ENCODE measurements at places on chromosomes 6 and 20.

GRCh38 chr6:111122458-111123286 is 35.4 kb downstream of the SLC16A10 start:
- DNase-seq: no peak

DNA sequence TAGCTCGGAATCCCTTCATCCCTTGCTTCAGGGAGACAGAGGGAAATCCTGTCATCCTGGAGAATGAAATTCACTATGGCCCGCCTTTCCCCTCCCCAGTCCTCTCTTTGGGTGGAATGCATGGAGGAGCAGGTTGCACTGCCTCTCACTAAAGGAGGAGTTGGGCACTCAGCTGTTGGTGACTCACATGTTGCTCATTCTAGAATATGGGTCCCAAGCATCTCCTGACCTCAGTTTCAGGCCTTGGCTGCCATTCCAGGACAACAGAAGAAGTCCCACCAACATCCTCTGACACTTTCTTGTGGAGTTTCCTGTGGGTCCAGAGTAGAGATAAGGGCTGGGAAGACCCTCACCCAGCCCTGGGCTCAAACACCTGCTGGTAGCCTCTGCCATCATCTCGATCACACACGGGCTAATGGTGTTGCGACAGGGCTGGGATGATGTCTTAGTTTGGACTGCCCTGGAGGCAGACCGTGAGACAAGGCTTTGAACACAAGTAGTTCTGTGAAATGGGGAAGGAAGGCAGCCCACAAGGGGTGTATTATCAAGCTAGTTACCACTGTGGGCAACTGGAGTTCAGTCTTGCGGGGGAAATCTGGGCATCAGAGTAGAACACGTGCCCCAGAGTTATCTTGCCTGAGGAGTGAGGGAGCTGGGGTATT is 52.4 kb upstream of the RNF24 start:
- no peak for DNase-seq

DNA sequence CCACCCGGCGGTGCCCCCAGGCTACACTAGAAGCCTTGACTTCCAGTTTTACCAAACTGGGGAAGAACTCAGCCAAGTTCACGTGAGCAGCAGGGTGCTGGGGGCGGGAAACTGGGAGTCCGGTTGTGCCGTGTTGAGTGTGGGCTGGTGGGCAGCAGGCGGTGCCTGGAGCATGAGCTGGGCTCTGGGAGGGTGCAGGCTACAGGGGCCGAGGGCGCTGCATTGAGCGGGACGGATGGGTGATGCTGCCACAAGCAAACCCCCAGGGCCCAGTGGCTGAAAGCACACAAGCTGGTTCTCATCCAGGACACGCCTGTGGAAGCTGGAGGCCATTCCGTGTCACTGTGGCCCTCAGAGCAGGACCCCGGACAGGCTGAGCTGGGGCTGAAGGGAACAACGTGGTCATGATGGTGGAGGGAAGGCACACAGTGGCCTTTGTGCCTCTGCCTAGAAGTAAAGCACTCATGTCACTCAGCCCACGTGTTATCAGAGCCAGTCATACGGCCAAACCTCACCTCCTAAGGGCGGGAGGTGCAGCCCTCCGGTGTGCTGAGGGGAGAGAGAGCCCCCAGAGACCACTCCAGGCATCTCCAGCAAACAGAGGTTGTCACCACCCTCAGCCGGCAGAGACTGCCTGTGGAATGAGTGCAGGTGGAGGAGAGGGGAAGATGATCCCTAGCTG is 29.5 kb downstream of the RBM38 start:
- no peak for DNase-seq

DNA sequence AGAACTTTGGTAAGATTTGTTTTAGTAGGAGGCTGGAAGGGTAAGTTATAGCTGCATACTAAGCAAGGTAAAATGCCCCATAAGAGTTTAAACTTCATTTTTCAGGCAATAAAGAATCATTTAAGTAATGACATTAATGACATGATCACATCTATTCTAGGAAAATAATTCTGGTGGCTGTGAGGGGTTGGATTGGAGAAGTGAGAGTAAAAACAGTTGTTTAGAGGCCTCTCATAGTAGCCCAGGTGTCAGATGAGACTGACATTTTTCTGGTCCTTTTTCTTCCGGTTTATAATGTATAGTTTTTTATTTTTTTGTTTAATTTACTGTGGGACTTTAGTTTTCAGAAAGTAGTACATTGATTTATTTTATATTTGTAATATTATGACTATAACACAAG is 40.8 kb downstream of the ITCH start:
- no peak for DNase-seq

GRCh38 chr6:78231002-78231401 is 578.2 kb downstream of the MEI4 start:
- no peak for DNase-seq

- no peak for DNase-seq
These were observed 236.7 kb downstream of the CDC5L start for GRCh38 chr6:44624226-44624625.

GRCh38 chr6:102085257-102085656 is 691.7 kb downstream of the GRIK2 start:
- DNase-seq: no peak

GRCh38 chr20:63166193-63167020 is 49.5 kb downstream of the YTHDF1 start:
- DNase-seq: no peak

DNA sequence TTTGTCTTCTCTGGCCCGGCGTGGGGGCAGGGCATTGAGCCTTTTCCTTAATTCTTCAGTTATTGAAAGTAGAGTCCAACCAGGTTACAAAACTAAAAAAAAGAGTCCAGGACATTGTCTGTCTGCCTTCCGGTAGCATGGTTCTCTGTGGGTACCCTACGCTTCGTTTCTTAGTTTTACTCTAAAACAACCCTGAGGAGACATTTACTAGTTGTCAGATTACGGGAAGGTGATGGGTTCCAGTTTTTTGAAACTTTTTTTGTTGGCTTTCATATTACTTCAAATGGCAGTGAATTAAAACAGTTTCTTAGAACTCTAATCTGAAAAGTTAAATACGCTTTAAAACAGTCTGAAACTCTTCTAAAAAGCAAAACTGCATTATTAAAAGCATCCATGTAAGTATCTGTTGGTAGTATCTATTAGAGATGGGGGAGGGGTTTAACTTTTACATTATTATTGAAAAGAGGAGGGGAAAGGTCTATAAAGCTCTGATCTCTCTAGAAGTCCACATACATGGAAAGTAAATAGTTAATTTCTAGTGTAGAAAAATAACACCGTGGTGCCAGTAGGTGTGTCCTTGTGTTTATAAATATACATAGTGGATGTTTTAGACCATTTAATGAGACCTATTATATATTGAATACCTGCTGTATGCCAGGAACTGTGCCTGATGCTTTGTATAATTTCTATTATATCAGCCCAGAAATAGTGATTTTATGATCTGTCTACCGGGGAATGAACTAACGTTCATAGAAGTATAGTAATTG is 2.2 kb downstream of the BICRAL start:
- no peak for DNase-seq

GRCh38 chr6:26553264-26553634 is 15.1 kb downstream of the HMGN4 start:
- peak; percentile 71 for DNase-seq

GRCh38 chr6:142648036-142648451 is 296.9 kb downstream of the HIVEP2 start:
- no peak for DNase-seq

DNA sequence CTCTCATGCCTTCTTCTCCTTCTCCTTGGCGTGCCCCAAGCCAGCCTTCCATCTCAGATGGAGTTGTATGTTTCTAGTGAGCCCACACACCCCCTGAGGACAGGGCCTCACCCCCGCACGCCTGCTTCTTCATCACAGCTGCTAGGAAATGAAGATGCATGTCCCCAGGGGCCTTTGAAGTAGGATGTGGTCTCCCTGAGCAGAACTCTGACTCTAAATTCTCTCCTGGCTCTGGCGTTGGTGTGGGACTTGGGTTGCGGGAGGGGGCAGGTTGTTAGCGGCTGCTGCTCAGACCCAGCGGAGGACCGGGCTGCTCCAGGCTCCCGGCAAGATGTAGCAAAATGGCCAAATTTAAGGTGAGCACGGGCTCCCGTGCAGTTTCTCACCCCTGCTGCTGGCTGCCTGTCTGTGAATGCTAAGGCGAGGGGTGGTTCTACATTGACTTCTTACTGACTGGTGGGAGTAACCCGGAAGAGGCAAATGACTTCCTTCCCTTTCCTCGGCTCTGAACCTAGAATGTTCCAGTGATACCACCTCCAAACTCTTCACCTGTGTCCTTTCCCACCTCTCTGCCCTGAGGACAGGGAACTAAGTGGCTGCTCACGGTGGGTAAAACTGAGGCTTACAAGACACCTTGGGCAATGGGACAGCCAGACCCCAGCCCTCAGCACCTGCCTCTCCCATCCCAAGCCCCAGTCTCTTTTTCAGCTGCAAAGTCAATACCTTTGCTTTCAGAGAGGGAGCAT is 8.8 kb downstream of the SYNJ2 start:
- no peak for DNase-seq

- DNase-seq: no peak
These were observed 79.8 kb downstream of the SLC24A3 start for GRCh38 chr20:19292254-19292653.

DNA sequence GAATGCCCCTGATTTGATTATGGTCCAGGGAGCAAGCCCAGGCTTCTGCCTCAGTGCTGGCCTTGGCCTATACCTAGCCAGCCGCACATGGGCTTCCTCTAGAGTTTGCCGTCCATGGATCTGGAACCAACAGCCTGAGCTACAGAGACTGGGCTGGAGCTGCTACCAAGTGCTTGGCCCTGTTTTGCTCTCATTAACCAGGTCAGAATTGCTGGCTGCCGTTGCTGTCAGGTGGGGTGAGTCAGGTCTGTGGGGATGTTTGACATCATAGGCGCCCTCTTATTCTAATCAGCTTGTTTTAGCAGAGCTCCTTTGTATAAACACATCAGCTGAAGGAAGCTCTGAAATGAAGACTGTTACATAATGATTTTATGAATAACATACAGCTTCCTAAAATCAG is 83.1 kb upstream of the PHACTR2 start:
- DNase-seq: no peak

DNA sequence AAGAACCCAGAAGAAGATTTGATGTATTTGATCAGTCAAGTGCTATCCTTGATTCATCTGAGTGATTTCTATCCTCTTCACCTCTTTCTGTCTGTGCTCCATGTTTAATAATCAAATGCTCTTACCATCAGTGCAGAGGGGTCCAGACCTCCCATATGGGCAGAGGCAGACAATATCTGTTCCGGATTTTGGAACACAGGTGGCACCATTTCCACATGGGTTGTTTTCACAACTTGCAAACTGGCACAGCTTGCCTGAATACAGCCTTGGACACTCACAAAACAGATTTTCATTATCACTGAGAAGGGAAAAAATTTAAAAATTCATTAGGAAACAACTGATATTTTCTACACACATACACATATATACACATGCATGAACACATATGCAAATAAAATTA is 228.5 kb downstream of the PHF3 start:
- no peak for DNase-seq

All from central memory CD8-positive, alpha-beta T cell (primary cell).